ENCODE measurements at places on chromosomes 6 and 20.

DNA sequence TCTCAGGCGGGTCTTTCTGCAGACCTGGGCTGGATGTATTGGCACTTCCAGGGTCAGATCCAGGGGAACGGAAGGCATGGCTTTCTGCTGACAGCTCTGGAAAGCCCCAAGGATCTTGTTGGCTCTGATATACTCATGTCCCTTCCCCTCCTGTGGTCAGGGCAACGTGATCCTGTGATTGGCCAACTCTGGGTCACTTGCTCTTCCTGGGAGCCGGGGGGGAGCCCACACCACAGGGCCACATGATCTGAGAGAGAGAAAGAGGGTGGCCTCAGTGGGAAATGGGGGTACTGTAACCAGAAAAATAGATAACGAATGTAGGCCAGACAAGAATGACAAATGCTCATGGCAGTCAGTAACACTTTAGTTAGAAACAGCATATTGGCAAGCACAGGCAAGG is 223.0 kb downstream of the NFATC2 start:
- no peak for DNase-seq

DNA sequence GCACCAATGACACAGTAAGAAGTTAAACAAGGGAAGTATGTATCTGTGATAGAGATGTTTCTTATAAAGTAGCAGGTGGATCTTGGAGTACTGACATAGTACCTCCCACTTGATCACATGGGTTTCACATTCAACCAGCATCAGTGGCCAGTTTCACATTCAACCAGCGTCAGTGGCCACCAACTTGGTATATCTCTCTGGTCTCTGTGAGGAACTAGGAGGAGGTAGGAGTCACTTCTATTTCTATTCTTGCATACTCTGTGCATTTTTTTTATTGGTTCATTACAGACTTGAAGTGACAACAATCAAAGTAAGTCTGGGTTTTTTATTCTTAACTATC is 200.3 kb upstream of the SIM1 start:
- no peak for DNase-seq

DNA sequence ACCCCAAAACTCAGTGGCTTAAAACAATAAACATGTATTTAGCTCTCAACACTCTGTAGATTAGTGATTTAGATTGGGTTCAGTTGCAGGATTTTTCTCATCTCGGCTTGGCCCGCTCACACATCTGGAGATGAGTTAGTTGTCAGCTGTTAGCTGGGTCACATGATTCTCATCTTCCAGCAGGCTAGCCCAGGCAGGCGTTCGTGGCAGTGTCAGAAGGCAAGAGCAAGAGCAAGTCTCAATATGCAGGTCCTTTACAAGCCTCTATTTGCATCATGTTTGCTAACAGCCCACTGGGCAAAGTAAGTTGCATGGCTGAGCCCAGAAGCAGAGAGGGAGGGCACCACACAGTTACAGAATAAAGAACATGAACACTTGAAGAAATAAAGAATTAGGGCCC is 83.6 kb upstream of the MYLIP start:
- no peak for DNase-seq

DNA sequence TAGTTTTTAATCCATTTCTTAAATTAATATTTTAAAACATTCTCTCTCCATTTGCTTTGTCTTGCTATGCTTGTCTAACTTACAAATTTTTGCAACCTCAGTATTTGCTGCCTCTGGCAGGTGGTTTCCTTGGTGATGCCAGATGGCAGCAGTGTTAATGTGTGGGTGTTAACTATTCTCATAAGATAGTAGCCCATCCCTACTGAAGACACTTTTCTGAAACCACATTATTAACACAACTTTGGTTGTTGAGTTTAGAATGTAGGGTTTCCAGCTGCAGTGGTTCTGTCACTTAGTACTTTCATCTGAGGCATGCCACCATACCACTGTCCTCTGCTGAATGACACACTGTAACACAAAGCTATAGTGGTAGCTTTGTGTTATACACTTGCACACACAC is 75.1 kb downstream of the MYO6 start:
- DNase-seq, result no peak
